DMS79 (cell line): ENCODE measurements at places on chromosomes 2 and 18.

GRCh38 chr2:105641389-105641811 is 103.3 kb upstream of the NCK2 start:
- no peak for DNase-seq

DNA sequence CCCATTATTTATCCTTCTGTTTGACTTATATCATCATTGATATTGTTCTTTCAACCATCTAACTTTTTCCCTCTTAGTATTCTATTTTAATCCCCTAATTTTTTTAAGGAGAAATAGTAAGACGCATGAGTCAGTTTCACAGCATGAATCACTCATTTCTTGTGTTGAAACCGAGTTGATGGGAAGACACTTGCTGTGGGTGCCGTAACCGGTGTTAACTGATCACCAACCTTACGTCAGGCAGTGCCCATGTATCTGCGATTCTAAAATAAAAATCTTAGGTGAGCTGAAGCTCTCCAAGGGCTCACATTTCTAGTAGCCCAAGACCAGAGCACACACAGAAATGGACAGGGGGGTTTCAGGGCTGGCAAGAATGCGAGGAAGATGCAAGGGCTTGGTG is 348.1 kb downstream of the GALR1 start:
- DNase-seq = no peak

DNA sequence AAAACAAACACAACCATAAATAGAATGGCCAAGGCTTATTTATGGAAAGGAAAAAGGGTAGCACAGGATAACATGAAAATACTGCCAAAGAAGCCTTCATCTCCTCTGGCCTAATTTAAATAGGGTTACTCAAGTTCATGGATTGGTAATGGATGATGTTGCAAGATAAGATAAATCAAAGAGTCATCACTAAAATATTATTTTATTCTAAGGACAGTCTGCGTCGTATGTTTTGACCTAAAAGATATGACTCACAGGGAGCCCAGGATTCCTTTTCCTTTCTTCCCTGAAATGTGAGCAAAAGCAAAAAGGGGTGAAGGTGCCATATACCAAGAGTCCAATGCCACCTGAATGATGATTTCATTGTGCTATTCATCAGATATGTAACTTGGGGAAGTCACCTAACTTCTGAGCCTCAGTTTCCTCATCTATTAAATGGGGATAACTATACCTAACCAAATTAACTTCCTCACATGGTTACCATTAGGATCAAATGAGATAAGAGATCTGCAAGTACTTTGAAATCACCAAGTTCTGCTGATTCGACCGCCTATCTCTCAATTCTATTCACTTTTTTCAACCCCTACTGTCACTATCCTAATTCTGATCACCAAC is 137.7 kb downstream of the THADA start:
- DNase-seq = no peak

GRCh38 chr2:980176-980575 is 29.5 kb downstream of the SNTG2 start:
- DNase-seq = no peak

DNA sequence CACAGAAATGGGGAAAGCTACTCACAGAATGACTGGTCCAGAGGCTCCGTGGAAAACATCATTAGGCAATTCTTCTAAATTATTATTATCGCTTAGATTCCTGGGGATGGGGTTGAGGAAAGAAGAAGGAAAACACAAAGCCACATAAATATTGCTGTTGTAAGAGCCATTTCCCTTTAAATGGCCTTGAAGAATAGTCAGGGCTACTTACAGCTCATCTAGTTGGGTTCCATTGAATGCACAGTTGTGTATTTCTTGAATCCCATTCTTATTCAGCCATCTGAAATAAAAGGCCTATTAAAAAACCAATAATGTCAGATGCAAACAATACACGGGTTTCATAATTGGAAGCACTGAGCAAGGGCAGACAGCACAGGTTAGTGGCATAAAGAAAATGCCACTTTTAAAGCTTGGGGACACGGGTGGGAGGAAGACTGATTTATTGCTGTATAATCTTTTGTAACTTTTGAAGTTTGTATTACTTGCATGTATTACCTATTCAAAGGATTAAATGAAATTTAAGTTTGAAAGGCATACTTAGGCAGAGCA is 171.4 kb downstream of the FSHR start:
- no peak for DNase-seq

GRCh38 chr2:178420463-178420999 is 30.4 kb downstream of the PRKRA start:
- DNase-seq = no peak

DNA sequence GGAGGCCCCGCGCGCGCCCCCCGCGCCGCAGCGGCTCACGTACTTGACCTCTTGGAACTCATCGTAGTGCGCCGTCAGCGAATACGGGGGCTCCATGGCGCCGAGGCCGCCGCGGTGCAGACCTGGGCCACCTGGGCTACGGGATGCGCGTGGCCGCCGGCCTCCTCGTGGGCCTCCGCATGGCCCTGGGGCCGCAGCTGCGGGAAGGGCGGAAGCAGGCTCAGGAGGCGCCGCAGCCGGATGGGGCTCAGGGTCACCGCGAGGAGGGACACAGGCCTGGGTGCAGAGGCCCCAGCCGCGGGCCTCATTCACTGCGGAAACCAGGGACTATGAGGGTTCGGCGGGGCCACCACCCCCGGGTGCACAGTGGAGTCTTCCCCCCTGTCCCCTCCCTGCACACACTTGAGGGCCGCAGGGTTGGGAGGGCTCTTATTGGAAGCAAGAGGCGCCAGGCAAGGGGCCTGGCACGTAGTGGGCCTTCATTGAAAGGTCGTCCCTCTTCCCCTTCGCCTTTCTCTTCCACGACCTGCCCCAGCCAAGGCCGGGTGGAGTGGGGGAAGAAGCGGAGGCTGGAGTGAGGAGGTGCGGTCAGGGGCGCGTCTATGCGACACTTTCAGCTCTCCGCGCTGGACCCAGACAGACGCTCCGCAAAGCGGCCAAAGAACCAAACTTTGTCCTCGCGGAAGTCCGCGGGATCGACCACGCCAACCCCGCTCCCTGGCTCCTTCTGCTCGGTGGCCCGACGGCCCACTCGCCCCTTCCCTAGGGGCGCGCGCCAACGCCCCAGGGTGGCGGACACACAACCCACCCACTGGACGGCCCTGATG is 863 bp downstream of the ECEL1 start:
- DNase-seq = no peak

GRCh38 chr2:71785516-71785981 is 332.2 kb downstream of the DYSF start:
- DNase-seq = no peak

- DNase-seq = no peak
Measured at GRCh38 chr18:36377626-36378025, 80.1 kb downstream of the FHOD3 start.

GRCh38 chr2:241381872-241382271 is 25.8 kb downstream of the FARP2 start:
- no peak for DNase-seq

GRCh38 chr18:23887035-23887434 is 127.5 kb upstream of the TTC39C start:
- peak; percentile 50 for DNase-seq

GRCh38 chr2:655626-656025 is 21.6 kb downstream of the TMEM18 start:
- DNase-seq = no peak

- no peak for DNase-seq
Measured at GRCh38 chr18:27040796-27041195, 144.3 kb downstream of the CHST9 start.

GRCh38 chr2:226943862-226944620 is 108.2 kb downstream of the RHBDD1 start:
- no peak for DNase-seq

DNA sequence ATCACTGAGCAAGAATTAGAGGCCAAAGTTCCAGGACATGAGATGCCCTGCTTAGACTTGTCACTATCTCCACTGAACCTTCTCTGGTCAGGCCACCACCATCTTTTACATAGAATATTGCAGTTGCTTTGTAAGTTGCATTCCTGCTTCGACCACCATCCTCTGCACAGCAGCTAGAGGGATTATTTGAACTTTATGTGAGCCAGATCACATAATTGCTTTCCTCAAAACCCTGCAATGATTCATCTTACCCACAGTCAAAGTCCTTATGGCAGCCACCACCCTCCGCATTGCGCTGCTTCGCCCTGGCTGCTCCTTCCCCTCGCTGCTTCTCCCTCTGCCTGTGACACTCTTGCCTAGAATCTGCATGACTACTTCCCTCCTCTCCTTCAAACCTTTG is 111.3 kb downstream of the EML6 start:
- DNase-seq = no peak

DNA sequence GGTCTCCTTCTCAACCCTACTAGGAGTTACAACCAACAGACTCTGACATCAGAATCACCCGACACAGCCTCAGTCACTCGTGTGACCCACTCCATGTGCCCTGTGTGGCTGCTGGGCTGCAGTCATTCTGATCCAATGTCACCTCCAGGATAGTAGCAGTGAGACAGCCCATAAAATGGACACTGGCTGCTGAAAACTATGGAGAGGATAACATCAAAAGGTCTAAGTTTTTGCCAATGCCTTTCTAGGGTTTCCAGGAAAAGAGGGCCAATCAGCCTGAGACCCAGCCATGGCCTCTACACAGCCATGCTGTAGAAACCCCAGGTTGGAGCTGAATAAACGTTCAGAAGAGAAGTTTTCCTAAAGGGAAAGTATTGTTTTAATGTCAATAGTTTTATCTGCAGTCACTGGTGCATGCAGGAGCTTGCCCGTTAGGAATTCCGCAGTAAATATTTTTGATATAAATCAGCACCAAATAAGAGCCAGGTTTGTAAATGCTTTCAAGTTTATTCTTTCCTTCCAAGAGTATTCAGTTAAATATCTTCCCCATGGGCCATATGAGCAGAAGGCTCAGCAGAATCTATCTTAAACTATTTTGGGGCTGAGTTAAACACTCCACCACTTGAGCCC is 92.2 kb upstream of the PID1 start:
- DNase-seq = no peak

DNA sequence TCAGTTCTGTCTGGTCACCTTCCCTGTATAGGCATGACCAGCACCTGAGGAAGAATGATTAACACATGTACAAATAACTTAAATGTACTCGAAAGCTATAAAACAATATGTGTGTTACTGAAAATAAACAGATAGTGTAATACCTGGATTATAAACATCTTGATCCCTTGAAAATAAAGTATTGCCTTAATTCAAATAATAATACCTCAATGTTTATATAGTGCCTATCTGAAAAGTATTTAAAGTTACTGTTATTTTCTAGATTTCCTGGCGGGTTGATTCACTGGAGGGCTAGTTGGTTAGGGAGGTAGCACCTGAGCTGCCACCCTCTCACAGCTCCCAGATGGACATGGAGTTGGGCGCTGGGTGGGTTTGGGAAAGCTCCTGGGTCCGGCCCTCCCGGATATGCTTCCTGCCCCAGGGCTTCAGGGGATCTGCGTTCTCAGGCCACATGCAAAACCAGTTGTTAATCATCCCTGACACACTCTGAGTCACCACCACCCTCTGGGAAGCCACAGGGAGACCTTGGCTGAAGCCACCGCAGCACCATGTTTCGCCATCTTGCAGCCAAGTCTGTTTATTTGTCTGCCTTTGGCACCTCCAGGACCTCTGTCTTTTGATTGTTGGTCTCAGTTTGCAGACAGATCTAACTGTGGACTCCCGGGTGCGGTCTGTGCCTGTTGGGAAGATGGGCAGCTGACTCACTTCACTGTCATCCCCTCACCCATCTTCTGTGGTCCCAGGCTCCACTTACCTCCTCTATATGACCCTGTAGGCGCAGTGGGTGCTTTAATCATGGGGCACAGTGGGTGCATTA is 35.3 kb downstream of the RAB31 start:
- no peak for DNase-seq

DNA sequence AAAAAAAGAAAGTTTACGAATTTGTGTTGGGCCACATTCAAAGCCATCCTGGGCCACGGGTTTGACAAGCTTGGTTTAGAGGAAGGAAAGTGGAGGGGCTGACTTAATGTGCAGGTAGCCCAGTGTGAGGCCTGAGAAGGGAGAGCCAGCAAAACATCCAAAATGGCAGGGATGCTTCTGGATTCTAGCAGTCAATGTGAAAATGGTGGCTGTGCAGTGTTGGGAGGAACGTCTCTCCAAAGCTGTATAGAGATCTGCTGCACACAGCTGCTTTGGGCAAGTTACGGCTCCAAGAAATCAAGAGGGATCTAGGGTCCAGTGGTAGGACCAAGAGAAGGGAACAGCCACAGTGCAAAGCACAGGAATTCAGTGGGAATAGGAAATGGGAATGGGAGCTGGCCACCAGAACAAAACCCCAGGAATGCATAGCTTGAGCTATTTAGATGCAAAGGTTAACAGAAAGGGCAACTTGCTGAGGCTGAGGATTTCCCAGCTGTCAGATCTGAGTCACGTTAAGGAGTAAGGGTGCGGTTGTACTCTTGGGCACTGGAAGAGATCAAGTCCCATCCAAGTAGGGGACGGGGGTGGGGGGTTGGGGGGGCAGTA is 70.6 kb downstream of the B3GNT2 start:
- DNase-seq = no peak

DNA sequence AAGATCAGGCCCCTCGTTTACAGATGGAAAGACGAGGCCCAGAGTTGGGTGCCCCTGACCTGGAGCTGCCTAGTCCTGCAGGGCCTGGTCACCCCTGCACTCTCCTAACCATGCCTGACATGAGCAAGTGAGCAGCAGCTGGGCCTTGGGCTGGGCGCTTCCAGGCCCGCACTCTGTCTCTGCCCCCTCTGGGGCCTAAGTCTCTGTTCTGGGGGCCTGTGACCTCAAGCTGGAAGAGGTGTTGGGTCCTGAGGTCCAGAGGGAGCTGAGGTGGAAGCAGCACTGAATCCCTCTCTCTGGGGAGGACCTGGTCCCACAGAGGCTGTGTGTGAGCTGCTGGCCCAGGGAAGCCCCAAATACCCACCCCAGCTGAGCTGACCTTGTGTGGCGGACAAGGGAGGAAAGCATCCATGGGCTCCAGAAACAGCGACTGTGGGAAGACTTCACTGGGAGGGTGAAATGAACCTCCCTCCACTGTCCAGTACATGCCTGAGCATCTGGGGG is 46.1 kb upstream of the GPC1 start:
- DNase-seq = no peak

DNA sequence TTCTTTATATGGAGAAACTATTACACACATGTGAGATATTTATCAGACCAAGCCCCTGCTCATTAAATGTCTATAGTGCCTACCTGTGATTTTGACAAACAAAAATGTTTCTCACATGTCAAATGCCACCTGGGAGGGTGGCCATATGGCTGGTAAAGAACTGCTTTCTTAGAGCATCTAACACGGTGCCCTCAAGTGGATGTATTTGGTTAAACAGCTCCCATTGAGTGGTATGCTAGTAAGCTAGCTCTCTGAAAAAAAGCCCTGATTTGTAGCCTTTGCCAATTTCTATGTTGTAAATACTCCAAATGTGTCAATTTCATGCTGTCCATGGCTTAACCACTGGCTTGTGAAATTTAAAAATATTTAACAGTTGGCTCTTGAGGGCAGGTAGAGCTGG is 94.6 kb downstream of the PMAIP1 start:
- no peak for DNase-seq

DNA sequence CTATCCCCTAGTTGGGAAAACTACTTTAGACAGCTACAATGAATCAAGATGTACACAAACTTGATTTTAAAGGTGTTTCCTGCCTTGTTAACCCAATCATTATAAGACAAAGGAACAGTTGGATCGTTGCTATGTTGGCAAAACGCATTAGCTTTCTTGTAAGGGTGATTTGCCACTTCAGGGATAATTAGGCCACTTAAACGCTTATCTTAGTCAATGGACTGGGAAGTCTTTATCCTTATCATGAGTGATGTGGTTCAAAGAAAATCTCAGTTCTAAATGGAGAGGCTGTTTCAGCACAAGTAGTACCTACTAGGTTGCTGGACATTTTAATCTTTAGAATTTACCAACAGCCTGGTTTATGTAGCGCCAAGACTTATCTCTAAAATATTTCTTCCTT is 406.1 kb upstream of the MEX3C start:
- no peak for DNase-seq

- no peak for DNase-seq
Measured at GRCh38 chr18:37481072-37481471, 84.5 kb downstream of the CELF4 start.
